Fibroblast of villous mesenchyme (primary cell): ENCODE measurements at places on chromosomes 7 and 10. TPM values are rescaled to one million over a fixed set of nuclear protein-coding genes. Genes with fewer than 3 reads are reported as not detected.
A peak's percentile ranks its signal among the peaks of the same experiment; 100 is the strongest.

GRCh38 chr7:100219271-100219737 is 445 bp upstream of the PVRIG start:
- no peak for DNase-seq

DNA sequence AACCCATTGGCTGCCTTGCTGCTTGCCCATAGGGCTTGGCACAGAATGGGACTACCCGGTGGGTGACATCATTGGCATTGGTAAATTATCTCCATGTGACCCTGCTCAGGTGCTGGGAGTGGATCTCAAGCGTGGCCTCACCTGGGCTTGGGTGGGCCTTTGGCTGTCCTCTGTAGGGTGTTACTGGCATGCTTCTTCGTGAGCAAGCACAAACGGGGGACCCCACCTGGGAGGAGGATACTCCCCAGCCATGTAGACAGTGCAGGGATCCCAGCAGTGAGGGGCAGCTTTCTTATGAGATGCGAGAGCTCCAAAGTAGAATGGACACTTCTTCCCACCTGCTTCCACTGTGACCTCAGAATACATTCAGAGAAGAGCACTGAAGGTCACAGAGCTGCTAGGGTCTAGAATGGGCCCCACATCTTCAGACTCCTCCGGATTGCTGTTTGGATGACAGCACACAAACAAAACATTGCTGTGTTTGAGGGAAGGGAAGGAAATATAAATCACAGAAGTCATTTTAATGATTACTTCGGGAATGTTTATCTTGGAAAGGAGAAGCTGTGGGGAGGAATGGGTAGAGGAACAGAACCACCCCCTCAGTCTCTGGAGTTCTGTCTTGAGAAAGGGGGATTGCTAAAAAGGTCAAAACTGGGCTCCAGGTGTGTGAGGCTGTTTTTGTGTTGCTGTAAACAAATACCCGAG is 75.9 kb downstream of the SH2D4B start:
- DNase-seq: peak; percentile 20

GRCh38 chr7:131190146-131190545 is 137.5 kb upstream of the MKLN1 start:
- DNase-seq: peak; percentile 91

GRCh38 chr7:31852462-31852861 is 165.4 kb downstream of the PPP1R17 start:
- DNase-seq: no peak

GRCh38 chr7:24756545-24757352 is 515 bp downstream of the GSDME start:
- peak; percentile 64 for DNase-seq

GRCh38 chr7:128264477-128264876 is 23.4 kb downstream of the LEP start:
- DNase-seq: no peak

GRCh38 chr7:99267841-99268576 is 4.6 kb upstream of the MYH16 start:
- DNase-seq: no peak

The AP3M1 gene
- 29.0 and 51.4 TPM in 2 replicates for total RNA-seq

GRCh38 chr10:131829156-131829930 is 71.5 kb upstream of the PPP2R2D start:
- no peak for DNase-seq

GRCh38 chr7:135317676-135318325 is 84.2 kb downstream of the STRA8 start:
- peak; percentile 29 for DNase-seq

The PRLHR gene
- not detected in 2 replicates for total RNA-seq

The C10orf62 gene
- not detected in 2 replicates for total RNA-seq

DNA sequence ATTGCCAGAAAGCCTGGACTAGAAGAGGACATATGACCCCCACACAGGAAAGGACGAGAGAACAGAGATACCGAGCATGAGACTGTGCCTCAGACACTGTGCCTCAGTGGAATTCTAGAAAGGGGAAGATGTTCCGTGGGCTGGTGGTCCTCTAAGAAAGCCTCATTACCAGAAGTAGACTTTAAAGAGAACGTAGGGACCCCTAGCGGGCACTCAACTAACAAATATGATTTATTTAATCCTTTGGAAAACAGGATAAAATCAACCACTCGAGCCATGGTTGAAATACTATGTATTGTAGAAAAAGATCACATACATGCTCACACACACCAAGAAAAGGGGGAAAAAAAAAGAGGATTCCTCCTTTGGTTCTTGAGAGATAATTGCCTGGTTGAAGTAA is 701.2 kb upstream of the SORCS1 start:
- no peak for DNase-seq

DNA sequence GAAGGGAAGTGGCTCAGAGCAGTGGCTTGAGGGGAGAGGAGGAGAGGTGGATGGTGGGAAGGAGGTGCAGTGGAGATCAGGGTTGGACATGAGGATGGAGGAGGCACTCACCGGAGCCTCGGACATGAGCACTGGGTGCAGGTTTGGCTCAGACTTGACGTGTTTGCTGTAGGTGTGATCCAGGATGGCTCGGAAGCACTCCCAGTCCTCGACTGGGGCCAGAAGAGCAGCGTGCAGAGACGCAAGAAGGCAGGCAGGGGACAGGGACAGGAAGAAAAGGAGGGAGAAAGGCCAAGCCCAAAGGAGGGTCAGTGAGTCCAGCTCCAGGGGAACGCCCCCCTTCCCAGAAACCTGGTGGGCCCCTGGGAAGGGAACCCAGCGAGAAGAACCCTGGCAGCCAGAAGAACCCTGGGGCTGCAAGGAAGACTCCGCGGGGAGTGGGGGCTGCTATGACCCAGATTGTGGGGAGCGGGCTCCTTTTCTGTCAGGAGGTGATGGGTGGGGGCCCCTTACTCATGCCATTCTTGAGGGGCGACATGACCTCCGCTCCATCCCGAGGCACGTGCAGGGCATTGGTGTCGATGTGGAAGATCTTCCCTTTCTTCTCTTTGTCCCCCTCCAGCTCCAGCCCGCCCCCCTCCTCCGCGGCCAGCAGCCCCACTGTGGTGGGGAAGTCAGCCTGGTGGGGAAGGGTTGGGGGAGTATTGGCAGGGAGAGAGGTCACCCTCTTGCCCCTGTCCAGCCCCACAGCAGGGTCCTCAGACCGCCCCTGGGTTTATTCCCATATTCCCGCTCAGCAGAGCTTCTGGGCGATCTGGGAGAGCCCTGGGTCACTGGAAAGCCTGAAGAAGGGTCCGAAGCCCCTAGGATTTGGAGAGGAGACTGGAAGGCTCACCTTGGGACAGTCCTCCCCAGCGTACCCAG is 1.1 kb downstream of the ACTL6B start:
- no peak for DNase-seq

The CRHR2 gene
- total RNA-seq: not detected in 2 replicates

DNA sequence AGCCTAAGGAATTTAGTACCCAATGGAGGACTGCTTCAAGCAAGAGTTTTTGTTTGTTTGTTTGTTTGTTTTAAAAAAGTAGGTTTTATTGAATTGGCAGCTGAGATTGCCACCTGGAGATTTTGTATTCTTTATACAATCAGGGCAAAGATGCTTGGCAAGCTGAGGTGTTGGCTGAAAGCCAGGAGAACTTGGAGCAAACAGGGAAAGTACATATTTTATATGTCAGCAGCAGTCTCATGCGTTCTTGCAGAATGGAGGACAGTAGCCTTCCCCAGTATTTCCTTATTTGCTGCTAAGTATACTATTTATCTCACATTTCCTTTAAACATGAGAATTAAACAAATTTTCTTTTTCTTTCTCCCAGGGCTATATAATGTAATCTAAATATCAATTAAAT is 22.6 kb upstream of the ICA1 start:
- DNase-seq: no peak

DNA sequence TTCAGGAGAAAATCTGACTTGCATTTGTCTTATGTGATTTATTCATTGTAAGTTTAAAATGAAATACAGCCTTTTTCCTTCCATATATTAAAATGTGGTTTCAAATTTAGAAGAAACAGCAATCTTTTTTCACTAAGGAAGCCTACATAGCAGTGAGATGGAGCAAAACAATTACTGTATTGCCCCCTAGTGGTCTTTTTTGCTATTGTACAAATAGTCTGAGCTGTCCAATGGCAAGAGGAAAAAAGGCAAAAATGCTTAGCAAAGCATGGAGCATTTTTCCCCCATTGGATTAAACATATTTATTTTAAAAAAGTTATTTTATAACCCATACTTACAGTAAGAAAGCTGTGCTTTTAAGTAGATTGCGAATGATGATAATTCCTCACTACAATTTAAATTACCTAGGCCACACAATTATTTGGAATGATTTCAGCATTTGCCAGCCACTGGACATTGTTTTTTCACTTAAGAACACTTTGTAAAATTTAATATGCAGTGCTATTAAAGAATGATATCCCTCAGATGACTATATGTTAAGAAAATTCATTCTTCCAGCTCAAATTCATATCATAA is 119.5 kb downstream of the CPED1 start:
- peak; percentile 80 for DNase-seq

- no peak for DNase-seq
Measured at GRCh38 chr10:89302625-89303024, 779 bp downstream of the IFIT2 start.

The ZNF394 gene
- total RNA-seq: 22.5 and 30.2 TPM in 2 replicates

DNA sequence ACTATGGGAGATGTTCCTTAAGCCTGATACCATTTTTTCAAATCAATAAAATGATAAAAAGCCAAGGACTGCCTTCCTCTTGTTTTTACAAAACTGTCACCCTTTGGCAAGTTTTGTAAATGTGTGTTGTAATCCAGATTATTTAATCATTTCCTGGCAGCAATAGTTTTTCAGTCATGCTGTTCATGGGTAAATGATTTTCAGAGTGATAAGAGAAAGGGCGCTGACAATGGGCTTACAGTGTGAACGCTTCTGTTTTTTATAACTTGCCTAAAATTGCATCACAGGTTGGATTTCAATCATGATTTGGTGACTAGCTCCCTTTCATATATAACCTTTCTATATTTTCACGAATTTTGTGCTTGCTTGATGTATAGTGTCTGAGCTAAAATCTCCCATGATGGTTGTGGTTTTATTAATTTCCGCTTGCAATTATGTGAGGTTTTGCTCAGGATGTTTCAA is 19.0 kb upstream of the DMBT1 start:
- DNase-seq: no peak

GRCh38 chr10:102407425-102408130 is 11.0 kb downstream of the PSD start:
- DNase-seq: peak; percentile 22

The TAS2R3 gene
- 1.3 and 1.7 TPM in 2 replicates for total RNA-seq

- no peak for DNase-seq
Measured at GRCh38 chr7:23539494-23539907, 7.7 kb upstream of the TRA2A start.

GRCh38 chr7:50988465-50988864 is 205.8 kb upstream of the GRB10 start:
- DNase-seq: no peak

DNA sequence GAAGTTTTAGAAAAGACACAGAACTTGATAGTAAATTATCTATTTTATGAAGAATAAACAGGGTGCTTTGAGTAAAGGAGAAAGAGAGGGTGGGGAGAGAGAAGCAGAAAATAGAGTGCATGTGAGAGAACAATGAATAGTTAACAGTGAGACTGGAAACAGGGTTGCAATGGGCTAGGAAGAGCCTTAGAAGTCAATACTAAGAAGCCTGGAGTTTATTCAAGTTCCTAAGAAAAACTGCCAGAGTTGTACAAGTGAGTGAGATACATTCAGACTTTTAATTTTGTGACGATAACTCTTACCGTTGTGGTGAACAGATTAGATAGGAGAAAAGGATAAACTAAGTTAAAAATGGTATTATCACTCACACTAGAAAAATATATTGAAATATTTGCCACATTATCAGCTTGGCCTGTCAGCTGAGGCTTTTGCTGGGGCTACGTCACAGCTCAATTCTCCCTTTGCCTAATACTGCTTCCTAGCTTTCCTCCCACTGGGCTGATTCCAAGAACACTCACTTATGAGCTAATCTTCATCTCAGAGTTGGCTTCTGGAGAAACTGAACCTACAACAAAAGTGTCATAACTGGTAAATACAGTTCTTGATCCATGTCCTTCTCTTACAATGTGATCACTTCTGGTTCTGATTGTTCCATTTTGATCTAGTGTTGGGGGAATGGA is 92.7 kb downstream of the SEMA3D start:
- no peak for DNase-seq

- no peak for DNase-seq
Measured at GRCh38 chr7:99944497-99945070, 15.2 kb upstream of the GJC3 start.

- no peak for DNase-seq
Measured at GRCh38 chr10:42985436-42986316, 91.2 kb upstream of the RET start.

The NUTM2B gene
- total RNA-seq: 0.32 and 0.43 TPM in 2 replicates

The SFTPA1 gene
- not detected in 2 replicates for total RNA-seq

DNA sequence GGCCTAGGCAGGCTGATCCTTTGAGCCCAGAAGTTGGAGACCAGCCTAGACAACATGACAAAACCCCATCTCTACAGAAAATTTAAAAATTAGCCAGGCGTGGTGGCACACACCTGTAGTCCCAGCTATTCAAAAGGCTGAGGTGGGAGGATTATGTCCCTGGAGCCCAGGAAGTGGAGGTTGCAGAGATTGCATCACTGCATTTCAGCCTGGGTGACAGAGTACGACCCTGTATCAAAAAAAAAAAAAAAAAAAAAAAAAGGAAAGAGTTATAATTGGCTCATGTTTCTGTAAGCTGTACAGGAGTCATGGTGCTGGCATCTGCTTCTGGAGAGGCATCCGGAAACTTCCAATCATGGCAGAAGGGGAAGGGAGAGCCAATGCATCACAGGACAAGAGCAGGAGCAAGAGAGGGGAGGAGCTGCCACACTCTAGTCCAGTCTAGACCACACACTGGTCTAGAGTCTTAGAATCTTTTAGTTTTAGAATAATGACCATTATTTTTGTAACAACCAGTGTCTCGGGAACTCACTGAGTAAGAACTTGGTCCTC is 16.8 kb downstream of the DOCK1 start:
- DNase-seq: peak; percentile 65

DNA sequence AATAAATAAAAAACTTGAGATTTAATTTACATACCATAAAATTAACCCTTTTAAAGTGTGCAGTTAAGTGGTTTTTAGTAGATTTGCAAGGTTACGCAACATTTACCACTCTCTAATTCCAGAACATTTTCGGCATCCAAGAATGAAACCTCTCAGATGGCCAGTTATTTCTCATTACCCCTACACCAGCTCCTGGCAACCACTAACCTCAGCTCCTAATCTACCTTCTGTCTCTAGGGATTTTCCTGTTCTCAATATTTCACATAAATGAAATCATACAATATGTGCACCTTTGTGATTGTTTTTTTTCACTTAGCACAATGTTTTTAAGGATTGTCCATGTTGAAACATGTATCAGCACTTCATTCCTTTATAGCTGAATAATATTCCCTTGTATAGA is 45.1 kb downstream of the INPP5F start:
- DNase-seq: peak; percentile 56

The IDI2 gene
- not detected in 2 replicates for total RNA-seq

GRCh38 chr7:149126662-149127266 is 640 bp upstream of the ZNF425 start:
- peak; percentile 12 for DNase-seq

DNA sequence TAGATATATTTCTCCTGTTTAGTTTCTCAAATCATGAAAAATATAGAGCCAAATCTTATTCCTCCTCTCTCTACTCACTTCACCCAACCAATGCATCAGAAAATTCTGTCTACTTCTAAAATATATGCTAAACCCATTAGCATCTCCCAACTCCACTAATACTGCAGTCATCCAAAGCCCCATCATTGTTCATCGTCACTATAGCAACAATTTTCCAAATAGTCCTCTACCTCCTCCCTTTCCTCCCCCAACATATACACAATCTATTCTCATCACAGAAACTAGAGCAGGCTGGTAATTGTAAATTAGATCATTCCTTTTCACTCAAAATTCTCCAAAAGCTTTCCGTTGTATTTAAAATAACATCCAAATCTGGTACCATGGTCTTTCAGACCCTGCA is 38.4 kb upstream of the C10orf120 start:
- no peak for DNase-seq

The PMPCB gene
- total RNA-seq: 45.4 and 53.5 TPM in 2 replicates

The ECHS1 gene
- 50.3 and 59.6 TPM in 2 replicates for total RNA-seq
